ENCODE measurements at places on chromosomes 2 and 18.

DNA sequence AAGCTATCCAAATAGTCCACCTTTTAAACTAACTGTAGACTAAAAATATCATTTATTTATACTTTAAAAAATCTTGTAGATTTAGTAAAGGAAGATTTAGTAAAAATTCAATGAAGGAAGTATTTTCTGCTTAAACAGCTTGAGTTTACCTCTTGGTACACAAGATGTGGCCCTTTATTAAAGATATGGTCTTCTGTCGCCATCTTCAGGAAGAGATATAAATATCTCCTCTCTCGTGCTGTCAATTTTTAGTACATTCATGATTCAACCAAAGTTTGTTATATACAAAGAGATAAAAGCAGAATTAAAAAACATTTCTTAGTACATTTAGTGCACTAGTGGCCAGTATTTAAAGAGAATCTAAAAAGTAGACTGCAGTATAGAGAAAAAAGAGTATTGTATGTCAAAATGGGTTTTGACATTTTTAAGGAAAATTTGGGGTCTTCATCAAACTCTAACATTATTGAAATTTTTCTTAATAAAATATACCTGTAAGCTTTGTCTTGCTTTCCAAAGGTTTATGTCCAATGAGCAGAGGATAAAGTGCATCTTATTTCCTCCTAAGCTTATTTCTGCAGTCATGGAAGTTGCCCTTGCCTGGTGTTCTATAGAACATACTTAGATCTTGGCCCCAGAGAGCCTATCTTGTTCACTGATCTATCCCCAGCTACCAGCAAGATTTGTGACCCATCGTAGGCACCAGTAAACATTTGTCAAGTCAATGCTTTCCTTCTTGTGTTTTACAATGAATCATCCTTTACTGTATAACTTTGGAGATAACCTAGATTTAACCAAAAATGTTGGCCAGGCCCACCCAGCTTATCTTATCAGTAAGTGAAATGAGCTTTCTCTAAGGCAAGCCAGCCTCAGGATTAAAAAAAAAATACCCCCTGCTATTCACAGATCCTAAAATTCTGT is 18.5 kb upstream of the EML6 start:
- DNase-seq, result no peak

GRCh38 chr2:75018162-75018561 is 59.7 kb downstream of the POLE4 start:
- DNase-seq, result no peak

DNA sequence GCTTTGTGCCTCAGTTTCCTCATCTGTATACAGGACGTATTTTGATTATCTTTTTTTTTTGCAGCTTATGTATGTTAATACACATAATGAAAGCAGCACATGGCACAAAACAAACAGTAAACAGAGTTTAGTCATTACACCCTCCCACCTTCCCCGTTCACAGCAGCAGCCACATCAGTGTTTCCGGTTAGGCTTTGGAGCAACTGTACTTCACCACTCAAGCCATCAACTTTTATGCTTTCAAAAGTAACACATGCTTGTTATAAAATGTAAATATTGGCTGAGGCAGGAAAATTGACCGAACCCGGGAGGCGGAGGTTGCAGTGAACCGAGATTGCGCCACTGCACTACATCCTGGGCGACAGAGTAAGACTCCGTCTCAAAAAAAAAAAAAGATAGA is 117.3 kb downstream of the MTCL1 start:
- no peak for DNase-seq

- DNase-seq, result no peak
Observed at GRCh38 chr2:10473121-10473756, 25.1 kb upstream of the ODC1 start.

DNA sequence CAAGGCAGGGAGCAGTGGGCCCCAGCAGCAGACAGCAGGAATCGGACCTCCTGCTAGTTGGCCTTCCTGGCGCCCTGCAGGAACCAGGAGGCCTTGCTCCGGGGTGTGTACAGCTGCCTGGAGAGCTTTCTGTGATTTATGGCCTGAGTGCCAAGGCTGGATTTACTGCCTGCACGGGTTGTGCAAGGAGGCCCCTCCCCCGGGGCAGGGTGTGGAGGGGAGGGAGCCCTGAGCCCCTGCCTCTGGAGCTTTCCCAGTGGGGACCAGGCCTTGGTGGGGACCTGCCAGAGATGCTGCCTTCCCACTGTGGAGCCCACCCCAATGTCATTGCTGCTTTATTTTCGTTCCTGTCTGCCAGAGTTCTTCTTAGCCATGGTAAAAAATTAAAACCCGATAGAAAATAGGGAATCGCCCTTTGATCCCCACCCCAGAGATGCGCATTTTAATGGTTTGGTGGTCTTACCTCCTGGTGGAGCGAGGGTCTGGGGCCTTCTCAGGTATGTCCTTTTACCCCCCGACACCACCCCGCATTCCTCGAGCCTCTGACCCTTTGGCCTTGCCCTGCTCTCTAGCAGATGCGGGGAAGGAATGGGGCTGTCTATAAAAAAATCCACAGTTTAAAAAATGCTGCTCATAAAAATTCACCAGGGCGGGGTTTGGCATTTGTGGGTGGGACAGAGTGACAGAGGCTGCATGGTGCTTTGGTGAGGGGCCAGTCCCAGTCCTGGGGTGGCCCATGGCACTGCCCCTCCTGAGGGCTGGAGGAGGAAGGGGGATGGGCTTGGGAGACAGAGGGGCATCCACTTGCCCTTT is 6.9 kb upstream of the RALB start:
- no peak for DNase-seq

- no peak for DNase-seq
Observed at GRCh38 chr2:2577407-2577831, 246.3 kb upstream of the MYT1L start.

DNA sequence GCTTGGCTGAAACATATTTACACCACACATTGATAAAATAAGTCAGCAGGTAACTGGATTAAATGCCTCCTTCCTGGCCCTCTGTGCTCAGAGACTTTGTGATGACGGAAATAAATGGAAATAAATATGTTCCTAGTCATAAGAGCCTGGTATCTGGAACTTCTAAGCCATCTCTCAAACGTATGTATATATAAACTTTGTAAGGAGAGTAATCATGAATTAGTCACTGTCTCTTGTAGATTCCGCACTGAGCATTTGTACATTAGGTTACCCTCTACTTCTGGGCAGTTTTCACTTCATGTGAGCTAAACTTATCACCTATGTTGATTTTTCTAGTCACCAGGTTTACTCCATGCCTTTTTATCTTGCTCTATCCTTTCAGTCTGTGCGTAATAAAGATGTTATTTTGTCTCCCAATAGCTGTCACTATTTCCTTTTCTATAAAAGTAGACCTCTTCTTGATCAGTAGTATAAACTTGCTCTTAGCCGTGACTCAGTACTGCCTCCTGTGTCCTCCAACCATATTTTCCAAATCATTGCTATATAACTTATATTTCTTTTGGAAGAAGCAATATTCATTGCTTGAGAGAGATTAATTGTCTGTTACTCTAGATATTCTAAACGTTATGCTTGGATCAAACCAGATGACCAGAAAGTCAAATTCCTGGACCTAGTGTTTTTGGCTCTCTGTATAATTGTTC is 53.2 kb downstream of the FEZ2 start:
- DNase-seq, result no peak

DNA sequence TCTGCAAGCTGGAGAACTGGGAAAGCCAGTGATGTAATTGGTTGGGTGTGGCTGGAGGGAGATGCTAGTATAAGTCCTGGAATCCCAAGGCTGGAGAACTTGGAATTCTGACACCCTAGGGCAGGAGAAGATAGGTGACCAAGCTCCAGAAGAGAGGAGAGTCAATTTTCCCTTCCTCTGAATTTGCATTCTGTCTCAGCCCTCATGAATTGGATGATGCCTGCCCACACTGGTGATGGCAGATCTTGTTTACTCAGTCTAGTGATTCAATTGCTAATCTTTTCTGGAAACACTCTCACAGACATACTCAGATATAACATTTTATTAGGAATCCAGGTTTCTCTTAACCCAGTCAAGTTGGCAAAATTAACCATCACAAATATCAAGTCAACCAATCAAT is 287.2 kb downstream of the RDH14 start:
- DNase-seq, result no peak

- DNase-seq, result no peak
Observed at GRCh38 chr2:55269645-55269990, 587 bp upstream of the MTIF2 start.

DNA sequence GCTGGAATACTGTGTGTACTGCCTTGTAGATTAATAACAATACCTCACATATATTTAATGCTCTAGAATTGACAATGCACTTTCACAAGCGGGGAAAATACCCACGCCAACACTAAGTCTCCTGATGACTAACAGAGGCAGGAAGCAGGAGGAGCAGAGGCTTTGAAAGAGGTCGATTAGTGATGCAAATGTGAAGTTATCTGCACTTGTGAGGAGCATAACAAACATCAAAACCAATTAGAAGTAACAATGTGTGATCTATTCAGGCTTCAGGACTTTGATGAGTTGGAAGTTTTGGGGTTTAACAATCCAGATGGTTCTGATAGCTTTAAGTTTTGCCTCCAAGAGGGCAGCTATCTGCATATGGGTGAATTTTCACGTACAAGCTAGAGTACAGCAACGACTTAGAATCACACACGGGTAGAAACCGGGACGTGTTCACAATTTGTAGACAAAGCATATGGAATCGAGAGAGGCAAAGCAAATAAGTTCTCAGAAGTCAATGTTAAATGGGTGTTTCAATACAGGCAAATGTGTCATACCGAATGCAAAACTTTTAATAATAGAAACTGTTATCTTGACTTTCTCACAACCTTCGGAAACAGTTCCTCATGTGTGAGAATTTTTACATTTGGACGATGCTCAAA is 114.5 kb downstream of the METTL8 start:
- no peak for DNase-seq

DNA sequence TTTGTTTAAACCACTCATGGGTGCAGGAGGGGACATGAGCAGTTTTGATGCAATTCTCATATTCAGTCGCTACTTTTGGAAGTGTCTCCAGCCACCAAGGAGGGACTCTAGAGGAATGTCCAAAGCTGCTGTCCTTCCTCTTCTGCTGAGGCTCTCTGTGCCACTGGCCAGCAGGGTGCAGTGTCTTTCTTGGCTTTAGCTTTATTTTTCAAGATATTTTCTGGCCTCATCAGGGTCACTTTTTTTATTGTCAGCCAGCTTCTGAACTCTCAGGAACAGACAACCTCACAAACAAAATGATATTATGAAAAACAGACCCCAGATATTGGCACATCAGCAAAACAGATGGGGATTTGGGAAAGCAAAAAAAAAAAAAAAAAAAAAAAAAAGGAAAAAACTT is 289.3 kb upstream of the ZSWIM2 start:
- no peak for DNase-seq
